Esophagus squamous epithelium (tissue), 5 donors: ENCODE measurements at places on chromosomes 13 and 19.

DNA sequence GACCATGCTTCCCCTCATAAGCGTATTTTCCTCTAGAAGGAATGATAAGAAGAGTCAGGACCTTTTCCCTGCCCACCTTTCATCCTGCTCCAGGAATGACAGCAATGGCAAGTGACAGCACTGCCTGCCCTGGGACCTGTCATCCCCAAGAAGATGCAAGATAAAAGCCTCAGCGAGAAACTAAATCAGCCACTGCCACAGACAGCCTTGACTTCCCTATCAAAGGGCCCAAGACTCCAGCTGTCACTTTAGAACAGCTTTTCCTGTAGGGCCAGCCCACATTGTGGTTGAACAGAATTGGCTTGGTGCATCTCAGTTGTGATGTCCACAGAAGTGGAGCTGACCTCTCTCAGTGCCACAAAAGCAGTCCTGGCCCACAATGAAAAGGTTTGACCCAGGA is 1.1 kb downstream of the RAB8A start:
- DNase-seq, result no peak

- DNase-seq, result no peak
Observed at GRCh38 chr19:913080-913748, at the start of gene R3HDM4. Gene R3HDM4, minus strand, starts transcription at chr19:913219. Its CDS starts 62 bp downstream, at chr19:913157.

DNA sequence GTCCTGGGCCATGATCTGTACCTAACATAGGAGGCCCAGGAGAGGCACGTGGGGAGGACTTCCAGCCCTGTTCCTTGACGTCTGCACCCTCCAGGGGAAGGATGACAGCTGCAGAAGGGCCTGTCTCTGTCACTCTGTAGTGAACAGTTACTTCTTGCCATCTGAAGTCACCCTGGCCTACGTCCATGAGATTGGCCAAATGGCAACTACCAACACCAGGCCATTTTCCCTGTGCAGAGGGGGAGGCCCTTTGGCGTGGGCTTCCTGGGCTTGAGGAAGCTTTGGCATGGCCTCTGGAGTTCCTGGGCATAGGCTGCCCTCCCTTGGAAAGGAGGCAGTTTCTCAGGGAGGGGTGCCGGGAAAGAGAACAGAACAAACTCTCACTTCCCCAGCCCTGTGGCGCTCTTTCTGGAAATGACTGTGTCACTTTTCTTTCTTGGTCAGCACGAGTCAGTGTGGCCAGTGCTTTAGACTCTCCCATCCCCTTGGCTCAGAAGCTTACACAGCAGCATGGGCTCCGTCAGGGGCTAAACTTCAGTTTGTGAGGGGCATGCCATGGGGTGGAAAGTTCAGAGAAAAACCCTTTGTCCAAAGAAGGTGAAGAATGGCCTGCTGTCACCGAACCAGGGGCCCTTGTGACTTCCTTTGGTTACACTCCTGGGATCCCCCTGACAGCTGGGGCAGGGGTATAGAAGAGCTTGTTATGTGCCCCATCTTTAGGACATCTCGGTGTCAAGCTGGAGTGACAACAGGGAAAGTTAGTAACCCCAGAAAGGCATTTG is 5.3 kb downstream of the CARM1 start:
- no peak for DNase-seq

DNA sequence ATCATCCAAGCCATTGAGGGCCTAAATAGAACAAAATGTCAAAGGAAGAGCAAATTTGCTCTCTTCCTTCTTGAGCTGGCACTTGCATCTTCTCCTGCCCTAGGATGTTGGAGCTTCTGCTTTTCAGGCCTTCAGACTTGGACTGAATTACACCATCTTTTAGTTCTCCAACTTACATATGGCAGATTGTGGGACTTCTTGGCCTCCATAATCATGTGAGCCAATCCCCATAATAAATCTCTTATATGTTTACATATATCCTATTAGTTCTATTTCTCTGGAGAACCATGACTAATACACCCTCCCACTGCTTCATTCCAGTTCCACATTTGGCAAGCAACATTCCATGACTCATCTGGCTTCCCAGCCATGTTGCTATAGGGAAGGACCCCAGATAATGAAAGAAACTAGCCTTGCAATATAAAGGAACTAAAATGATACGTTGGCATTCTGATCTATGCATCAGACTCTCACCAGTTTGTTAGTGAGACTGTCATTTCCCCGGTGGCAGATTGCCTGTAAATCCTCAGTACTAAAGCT is 11.0 kb upstream of the ACOD1 start:
- DNase-seq, result no peak

- DNase-seq, result no peak
Observed at GRCh38 chr13:32086366-32086765, 54.8 kb downstream of the FRY start.

DNA sequence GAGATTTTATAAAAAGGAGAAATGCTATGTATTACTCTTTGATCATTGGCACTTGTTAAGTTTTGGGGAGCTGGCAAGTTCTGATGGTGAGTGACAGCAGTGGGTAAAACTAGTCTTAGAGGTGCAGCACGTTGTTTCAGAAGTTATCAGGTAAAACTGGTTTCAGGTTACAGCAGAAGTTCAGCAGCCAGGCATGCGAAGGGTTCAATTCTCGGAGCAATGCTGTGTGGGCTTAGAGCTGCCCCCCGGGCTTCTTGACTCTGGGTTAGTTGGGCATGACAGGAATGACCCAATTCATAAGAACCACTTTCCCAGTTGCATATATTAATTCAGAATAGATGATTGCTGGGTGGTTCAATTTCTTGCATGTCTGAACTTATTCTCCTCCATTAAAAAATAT is 34.8 kb downstream of the ING1 start:
- DNase-seq, result no peak

DNA sequence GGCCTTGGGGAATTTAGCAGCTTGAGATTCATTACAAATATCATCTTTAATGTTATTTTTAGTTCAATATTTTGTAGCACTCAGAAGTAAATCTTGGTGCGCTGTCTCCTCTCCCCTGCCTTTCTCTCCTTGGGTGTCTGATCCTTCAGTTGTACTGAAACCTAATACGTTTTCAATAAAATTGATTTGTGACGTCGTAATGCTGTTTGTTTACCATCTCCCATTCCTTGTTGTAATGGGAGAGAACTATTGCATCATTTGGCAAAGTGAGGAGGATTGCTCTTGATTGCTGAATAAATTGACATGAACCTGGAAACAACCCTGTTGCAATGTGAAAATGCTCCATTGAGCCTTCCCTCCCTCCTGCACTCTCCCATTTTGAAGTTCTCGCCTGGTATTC is 43.2 kb upstream of the TSHZ3 start:
- no peak for DNase-seq

GRCh38 chr19:33436360-33437345 is 63.1 kb downstream of the CEBPG start:
- no peak for DNase-seq

DNA sequence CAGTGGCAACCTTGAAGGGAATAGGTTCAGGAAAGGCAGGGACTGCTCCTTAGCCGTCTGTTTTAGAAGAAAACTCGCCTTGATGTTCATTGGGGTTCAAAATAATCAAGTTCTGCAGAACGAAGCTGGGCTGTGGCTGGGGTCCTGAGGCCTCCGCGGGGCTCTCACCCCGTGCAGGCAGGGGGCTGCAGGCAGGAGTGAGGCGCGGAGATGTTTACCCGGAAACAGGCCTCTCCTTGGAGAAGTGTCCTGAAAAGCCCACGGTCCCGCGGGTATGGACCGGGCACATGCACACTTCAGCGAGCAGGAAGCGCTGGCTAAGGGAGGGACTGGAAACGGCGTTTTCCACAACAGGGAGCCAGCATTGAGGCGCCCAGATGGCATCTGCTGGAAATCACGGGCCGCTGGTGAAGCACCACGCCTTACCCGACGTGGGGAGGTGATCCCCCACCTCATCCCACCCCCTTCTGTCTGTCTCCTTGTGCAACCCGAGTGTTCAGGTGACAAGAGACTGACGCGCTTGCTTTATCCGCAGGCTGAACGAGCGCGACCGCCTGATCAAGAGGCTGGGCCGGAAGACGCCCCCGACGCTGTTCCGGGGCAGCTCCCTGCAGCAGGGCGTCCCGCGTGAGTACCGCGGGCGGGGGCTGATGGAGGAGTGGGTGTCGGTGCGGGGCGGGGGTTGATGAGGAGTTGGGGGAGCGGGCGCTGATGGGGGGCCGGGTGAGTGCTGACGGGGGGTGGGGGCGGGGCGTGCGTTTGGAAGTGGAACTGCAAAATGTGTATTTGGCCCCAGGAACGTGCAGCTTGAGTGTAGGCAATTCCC is 39.6 kb downstream of the SHISA2 start:
- DNase-seq, result no peak

DNA sequence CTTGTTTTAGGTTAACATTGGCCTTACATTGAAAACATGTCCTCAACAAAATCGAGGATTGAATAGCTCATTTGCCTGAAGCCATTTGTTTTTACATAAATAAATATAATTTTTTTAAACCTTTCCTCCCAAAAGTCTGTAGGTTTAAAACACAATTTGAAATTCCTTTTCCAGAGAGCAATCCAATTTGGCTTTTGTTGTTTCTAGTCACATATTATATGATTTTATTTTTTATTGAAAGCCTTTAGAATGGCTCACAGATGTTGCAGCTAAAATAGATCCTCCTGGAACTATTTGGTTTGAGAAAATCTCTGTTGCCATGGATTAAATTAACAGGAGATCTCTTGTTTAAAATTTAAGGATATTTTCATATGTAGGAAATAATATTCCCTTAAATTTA is 512.6 kb downstream of the KLF5 start:
- DNase-seq, result no peak

- DNase-seq, result no peak
Observed at GRCh38 chr19:39136225-39136940, 10.8 kb downstream of the PAK4 start.

DNA sequence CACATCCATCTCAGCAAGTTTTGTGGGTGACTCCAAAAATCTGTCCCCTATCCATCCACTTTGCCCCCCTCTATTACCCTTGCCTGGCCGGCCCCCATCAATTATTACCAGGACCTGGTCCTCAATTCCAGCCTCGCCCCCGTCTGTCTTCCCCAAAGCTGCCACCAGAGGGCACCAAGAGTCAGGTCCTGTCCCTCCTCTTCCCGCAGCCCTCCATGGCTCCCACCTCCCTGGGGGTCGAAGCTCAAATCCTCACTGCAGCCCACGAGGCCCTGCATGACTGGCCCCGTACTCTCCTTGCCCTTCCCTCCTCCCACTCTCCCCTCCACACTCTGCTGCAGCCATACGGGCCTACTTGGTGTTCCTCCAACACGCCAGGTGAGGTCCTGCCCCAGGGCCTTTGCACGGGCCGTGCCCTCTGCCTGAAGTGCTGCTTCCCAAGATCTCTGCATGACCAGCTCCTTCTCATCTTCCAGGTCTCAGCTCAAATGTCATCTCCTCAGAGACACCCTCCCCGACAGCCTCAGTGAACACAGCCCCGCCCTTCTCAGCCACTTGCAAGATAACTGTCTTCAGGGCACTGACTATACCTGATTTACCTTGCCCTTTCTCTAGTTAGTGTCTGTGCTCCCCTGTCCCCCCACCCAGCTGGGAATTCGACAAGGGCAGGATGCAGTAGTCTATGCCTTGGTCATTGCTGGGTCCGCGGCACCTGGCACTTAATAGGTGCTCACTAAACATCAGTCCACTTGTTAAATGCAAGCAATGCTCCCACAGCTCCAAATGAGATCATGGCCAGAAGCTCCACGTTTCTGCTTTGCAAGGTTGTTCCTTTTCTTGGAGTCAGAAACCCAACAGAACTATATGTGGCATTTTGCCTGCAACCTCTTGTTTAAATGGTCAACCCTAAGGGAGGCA is 16.8 kb upstream of the SEMA6B start:
- DNase-seq, result no peak

- DNase-seq, result no peak
Observed at GRCh38 chr19:45468803-45469131, 971 bp downstream of the FOSB start.

DNA sequence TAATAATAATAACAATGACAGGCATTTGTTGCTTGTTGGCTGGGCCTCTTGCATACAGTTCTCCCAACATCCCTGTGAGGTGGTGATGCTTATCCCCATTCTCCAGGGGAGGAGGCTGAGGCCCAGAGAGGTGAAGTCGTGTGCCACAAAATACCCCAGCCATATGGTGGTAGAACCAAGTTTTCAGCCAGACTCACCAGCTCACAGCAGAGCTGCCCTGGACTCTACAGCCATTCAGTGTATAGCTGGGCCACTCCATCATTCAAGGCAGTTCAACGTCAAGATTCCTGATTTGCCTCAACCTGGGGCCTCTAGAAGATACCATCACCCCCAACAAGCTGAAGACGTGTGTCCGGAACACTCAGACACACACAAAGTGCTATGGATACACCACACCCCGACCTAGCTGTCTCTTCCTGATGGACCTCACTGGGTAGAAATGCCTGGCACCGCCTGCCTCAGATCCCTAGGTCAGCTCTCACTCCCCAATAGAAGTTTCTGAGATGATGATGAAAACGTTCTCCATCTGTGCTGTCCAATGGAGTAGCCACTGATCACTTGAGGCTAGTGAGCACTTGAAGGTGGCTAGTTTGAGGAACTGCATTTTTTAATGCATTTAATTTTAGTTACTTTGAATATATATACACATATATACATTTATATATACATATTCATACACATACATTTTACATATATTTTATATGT is 4.3 kb upstream of the CEACAM19 start:
- no peak for DNase-seq

GRCh38 chr19:1534972-1535371 is 11.1 kb downstream of the PLK5 start:
- no peak for DNase-seq

GRCh38 chr19:17404621-17405249 is 695 bp downstream of the BST2 start:
- no peak for DNase-seq

- no peak for DNase-seq
Observed at GRCh38 chr13:45434556-45435371, 16.6 kb upstream of the SLC25A30 start.
